ENCODE measurements at places on chromosomes 7 and 10.

- DNase-seq, result peak; percentile 99
These were observed 30.4 kb downstream of the PDLIM1 start for GRCh38 chr10:95260397-95260881.

GRCh38 chr10:75982611-75983369 lies 551.4 kb downstream of the LRMDA start:
- DNase-seq, result peak; percentile 9

- no peak for DNase-seq
These were observed 77.6 kb upstream of the JAZF1 start for GRCh38 chr7:28258240-28258639.

DNA sequence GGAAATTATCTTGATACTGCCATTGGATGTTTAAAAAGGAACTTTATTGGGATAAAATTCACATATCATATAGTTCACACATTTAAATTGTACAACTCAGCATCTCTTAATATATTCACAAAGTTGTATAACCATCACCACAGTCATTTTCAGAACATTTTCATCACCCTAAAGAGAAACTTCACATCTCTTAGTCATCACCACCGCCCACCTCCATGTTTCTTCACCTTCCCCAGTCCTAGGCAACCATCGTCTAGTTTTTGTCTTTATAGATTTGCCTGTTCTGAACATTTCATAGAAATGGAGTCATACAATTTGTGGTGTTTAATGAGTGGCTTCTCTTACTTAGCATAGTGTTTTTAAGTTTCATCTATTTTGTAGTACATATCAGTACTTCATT lies 96.6 kb downstream of the ANKRD30A start:
- no peak for DNase-seq

- no peak for DNase-seq
These were observed 18.0 kb downstream of the AQP1 start for GRCh38 chr7:30929686-30930085.

- peak; percentile 51 for DNase-seq
These were observed 6.6 kb downstream of the BBIP1 start for GRCh38 chr10:110912374-110912773.

DNA sequence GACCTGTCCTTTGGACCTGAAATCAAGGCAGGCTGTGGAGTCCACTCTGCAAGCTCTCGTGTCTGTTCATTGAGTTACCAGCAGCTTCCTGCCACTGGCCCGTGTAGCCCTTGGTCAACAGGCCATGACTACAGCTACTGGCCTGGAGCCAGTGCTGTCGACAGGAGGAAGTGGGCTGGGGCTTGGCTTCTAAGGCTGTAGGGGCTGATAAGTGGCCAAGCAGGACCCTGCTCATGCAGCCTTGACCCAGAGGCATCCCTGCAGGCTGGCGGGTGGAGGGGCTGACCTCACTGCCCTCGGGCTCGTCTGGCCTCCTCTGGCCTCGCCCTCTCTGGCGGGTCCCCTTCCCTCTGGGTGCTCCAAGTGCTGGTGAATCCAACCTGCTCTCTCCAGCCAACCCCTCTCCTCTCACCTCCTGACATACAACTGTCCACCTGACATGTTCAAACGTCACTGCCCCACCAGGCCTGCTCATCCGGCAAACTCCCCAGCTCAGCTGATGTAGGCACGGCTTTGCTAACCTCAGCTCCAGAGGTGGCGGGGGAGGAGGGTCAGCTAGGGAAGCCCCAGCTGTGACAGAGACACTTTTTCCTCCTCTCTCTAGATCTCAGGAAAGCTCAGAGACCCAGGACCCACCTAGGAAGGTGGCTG lies 188.6 kb upstream of the LYZL2 start:
- DNase-seq, result peak; percentile 31

- DNase-seq, result no peak
These were observed 81.3 kb upstream of the AGR3 start for GRCh38 chr7:16963044-16963443.

DNA sequence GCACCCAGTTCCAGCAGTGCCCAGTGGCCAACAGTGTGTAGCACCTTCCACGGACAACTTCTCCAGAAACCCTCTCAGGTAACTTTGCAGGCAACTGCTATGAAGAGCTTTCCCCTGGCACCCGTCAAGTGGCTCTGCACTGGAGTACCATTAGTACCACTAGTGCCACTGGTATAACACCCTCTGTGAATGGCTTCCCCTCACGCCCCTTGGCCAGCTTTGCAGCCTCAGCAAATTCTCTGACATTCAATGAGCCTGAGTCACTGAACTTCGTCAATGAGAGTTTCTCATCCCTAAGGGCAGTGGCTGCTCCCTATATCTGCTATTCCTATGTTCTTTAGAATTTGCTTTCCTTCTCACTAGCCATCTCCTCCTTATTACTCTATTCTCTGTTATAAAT lies 7.6 kb upstream of the HERPUD2 start:
- no peak for DNase-seq

DNA sequence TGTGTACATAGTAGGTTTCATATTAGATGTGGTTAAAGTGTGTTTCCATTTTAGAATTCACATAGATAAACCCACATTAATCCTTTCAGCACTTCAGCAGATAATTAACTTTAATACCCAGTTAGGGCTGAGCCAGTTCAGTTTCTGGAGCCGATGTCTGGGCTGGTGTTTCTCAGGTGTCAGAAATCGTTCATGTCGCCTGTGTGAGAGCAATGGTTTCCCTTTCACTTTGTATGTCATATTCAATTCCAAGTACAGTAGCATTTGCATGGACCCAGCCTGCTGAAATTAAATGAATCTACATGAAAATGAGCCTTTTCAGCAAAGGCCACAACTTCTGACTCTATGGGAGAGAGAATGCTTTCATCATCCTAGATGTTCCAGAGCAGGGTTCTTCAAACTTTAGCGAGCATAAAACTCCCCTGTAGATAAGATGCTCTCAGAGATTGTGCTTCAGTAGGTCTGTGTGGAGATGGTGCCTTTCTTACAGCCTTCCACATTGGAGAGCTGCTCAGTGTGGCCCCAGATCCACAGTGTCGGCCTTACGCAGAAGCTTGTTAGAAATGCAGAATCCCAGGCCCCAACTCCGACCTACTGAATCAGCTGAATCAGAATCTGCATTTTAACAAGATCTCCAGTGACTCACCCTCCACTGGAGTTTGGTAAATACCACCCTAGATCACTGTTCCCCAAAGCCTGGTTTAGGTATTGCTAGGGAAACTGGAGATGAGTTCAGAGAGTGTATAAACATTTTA lies 19.6 kb downstream of the WIPF3 start:
- DNase-seq, result no peak

DNA sequence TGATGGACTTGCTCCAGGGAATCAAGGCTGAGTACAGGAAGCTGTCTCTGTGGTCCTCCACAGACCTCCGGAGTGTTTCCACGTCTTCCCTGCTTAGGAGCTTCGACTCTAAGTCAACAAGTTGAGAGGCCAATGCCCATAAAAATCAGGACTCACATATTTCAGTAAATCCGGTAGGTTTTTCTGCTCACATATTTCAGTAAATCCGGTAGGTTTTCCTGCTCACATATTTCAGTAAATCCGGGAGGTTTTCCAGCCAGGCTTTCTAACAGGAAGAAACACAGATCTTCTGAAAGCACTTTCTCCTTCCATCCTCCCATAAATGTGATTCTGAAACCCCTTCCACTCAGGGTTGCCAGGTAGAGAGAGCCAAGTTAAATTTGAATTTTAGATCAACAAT lies 340.1 kb upstream of the SHH start:
- no peak for DNase-seq

DNA sequence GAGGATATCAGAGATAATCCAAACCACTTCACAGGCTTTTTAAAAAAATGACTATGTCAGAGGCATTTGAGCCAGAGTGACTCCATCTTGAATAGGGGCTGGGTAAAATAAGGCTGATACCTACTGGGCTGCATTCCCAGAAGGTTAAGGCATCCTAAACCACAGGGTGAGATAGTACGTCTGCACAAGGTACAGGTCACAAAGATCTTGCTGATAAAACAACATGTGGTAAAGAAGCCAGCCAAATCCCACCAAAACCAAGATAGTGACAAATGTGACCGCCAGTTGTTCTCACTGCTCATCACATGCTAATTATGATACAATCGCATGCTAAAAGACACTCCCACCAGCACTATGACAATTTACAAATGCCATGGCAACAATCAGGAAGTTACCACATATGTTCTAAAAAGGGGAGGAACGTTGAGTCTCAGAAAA lies 177.5 kb downstream of the RAPGEF5 start:
- DNase-seq, result no peak

GRCh38 chr10:16986406-16987205 lies 143.0 kb downstream of the CUBN start:
- peak; percentile 77 for DNase-seq

- DNase-seq, result no peak
These were observed 168.2 kb downstream of the ETV1 start for GRCh38 chr7:13821152-13821787.

DNA sequence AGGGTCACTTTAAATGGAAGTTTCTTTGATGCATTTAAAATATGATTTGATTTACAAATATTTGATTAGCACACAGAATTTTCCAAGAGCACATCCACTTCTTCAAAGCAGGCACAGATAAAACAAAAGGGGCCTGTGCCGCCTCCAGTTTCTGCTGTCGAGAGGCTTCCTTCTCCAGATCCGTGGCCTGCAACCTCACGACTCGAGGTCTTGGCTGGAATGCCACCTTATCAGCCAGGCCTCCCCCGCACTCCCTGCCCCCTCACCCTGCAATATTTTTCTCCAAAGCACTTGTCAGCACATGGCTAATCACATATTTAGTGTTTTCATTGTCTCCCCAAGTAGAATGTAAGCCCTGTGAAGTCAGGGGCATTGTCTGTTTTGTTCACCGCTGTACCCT lies 12.5 kb downstream of the PYROXD2 start:
- DNase-seq, result no peak

- peak; percentile 17 for DNase-seq
These were observed 13.1 kb downstream of the PLCE1 start for GRCh38 chr10:94006591-94007550.

GRCh38 chr7:111089822-111090426 lies 1.0 kb upstream of the LRRN3 start:
- DNase-seq, result peak; percentile 51

DNA sequence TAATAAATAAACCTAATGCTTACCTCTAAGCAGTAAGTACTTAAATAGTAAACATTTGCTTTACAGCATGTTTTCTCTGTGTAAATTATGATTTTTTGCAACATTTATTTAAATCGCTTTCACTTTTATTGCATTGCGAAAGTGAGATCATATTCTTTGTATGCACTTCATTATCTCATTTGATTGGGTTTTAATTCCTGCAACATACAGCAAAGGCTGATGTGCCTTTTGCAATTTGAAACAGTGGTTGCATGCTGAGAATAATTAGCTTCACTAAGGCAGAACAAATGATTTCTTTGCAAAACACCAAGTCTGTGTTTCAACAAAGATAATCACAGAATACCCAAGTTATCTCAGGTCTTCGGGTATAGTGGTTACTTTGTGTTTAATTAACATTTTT lies 16.3 kb upstream of the THSD7A start:
- no peak for DNase-seq

GRCh38 chr10:131697476-131698128 lies 203.2 kb upstream of the PPP2R2D start:
- no peak for DNase-seq

DNA sequence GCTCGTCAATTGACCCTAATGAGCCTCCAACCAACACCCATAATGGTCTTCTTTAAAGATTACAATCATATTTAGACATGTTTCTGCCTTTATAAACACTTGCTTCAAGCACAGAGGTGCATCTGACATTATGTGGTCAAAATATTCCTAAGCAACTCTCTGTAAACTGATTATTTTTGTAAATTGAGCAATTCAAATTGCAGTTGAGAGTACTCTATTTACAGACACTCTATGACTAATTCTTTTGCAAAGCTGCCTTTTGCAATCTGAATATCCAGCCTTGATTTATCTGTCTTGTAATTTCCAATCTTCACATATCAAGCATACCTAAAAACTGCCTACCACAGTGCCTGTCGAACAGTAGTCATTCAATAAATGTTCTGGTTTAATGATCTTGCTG lies 112.0 kb downstream of the PDE1C start:
- DNase-seq, result peak; percentile 88

DNA sequence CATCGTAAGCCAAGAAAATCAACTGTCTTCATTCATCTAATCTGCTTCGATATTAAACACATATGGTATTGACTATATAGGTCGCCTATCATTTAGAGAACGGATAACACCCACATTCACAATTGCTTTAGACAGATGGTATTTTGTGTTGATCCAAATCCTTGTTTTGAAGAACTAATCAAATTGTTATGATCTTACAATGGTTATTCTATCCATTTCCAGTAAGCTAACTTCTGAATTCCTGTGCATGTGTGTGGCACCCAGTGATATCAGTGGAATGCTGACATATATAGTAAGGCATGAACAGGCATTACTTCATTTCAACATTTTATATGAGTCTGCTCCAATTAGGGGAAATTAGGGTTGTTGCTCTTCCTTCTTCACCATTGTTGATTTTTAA lies 98.8 kb downstream of the SEMA3E start:
- DNase-seq, result peak; percentile 20

DNA sequence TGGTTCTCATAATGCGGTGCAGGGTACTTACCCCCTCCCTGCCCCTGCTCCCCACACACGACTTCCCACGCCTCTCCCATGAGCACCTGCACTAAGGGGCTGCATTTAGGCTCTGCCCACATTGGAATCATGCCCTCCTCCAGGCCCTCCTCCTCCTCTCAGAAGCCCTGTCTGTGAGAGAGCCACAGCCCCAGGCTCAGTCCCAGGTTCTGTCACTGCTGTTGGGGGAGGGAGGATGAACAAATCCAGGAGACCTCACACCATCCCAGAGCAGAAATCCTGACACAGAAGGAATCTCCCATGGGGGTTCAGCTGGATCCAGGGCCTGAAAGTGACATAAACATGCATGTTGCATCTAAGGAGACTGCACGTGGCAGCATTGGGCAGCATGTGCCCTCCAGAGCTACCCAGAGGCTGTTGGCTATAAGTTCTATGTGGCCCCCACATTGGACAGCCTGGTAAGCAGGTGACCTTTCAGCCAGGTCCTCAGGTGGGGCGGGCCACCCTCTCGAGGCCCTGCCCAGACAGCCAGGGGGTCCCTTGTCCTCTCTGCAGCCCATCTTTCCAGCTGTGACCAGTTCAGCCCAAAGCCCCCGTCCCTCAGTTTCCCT lies 1.6 kb upstream of the PILRA start:
- no peak for DNase-seq

DNA sequence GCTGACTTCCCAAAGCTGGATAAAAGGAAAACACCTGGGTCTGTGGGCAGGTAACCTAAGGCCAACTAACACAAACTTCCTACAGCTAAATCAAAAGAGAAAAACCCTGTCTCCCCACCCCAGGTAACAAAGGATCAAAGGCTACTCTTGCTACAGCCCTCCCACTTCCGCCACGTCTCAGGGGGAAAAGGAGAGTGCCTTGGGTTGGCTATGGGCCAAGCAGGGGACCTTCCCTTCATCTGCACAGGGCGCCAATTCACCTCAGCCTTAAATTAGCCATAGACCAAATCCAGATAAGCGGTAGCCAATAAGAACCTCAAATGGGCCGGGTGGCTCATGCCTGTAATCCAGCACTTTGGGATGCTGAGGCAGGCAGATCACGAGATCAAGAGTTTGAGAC lies 69.1 kb upstream of the LANCL2 start:
- no peak for DNase-seq

GRCh38 chr7:22597844-22598243 lies 97.9 kb upstream of the STEAP1B start:
- peak; percentile 90 for DNase-seq

- no peak for DNase-seq
These were observed 378.5 kb downstream of the TCERG1L start for GRCh38 chr10:130933008-130933390.

- DNase-seq, result peak; percentile 74
These were observed 1.1 kb upstream of the DNAAF5 start for GRCh38 chr7:725223-726005.

- DNase-seq, result no peak
These were observed 365.9 kb downstream of the PHTF2 start for GRCh38 chr7:78164459-78164858.

Measured in mesenchymal stem cell (in vitro differentiated cells and primary cell).